ENCODE measurements at places on chromosomes 1 and 21. TPM values are rescaled to one million over a fixed set of nuclear protein-coding genes. Genes with fewer than 3 reads are reported as not detected.

CYP4Z1 gene
- total RNA-seq = not detected

DNA sequence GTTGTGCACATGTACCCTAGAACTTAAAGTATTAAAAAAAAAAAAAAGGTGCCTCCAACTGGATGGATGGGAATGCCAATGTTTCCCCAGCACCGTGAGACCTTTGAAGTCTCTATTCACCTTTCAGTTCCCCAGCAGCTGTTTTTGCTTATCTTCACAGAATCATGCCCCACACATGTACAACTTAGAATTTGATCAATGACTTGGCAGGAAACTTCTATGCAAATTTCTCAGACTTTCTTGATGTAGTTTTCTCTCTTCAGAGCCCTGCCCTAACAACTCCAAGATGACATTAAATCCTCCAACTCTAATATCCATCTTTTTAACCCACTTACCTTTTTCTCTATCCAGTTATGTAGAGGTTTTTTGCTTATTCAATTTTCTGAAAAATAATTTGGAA lies 144.3 kb downstream of the PLPPR5 start:
- H3K36me3 ChIP-seq = no peaks in the 10 kb centered on the region
- no peaks in the 10 kb centered on the region for H3K27me3 ChIP-seq

- no peaks in the 10 kb centered on the region for H3K27me3 ChIP-seq
- H3K4me1 ChIP-seq = peaks cover 19% of the 10 kb centered on the region
- H3K4me3 ChIP-seq = peak overlapping the region; percentile 91
- H3K27ac ChIP-seq = peak overlapping the region; percentile 82
- DNase-seq = peak; percentile 10
- H3K36me3 ChIP-seq = peaks cover 39% of the 10 kb centered on the region
These were observed 1.4 kb downstream of the HMGN1 start for GRCh38 chr21:39347537-39347936.

DNA sequence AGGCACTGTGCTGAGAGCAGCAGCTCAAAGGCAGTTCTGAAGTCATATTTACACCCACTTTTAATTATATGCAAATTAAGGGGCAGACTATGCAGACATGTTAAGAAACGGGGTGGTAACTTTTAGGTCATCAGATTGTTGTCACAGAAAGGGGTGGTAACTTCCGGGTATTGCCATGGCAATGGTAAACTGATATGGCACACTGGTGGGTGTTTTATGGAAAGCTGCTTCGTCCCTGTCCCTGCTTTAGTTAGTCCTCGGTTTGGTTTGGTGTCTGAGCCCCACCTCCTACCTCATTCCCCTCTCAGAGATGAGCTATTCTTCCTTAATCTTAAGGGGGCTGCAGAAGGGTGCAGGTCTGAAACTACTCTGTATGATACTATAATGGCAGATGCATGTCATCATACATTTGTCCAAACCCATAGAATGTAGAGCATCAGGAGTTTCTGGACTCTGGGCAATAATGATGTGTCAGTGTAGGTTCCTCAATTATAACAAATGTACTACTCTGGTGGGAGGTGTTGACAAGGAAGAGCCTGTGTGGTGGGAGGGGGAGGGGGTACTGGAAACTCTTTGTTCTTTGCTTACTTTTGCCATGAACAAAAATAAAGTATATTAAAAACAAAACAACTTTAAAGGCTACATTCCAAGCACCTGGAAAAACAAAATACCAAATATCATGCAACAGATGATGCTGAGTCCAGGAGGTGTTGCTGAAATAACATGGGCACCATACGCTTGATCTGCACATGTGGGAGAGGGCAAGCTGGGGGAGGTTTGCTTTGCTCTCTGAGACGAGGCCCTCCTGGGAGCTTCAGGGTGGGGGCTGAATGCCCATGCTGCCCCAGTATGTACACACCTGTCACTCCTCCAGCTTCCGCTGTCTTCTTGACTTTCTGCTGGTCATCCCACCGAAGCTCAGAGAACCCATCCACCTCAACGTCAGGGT lies 6.3 kb downstream of the PARP1 start:
- peaks cover 10% of the 10 kb centered on the region for H3K36me3 ChIP-seq
- H3K27me3 ChIP-seq = no peaks in the 10 kb centered on the region
- no peak for DNase-seq
- peaks cover 17% of the 10 kb centered on the region for H3K4me1 ChIP-seq
- H3K4me3 ChIP-seq = no peak overlapping the region
- no peak overlapping the region for H3K27ac ChIP-seq

INSRR gene
- total RNA-seq = not detected

DNA sequence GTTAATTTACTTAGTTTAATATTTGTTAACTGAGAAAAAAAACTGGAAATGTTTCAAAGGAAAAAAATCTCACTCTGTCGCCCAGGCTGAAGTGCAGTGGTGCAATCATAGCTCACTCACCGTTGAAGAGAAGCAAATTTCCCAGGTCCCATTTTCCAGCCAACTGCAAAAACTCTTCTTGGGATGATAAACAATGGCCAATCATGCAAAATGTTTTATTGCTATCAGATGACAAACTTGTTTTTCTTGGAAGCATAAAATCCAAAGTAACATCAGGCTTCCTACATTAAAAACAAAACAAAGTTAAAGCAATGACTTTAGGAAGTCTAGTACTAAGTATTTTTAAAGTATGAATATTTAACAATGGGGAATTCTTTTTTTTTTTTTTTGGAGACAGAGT lies 84.9 kb downstream of the LYST start:
- H3K36me3 ChIP-seq = no peaks in the 10 kb centered on the region
- H3K4me1 ChIP-seq = peaks cover 21% of the 10 kb centered on the region
- no peak overlapping the region for H3K4me3 ChIP-seq
- peak; percentile 4 for DNase-seq
- H3K27ac ChIP-seq = no peak overlapping the region

GRCh38 chr1:248359415-248359814 lies 2.0 kb upstream of the OR2T4 start:
- no peaks in the 10 kb centered on the region for H3K27me3 ChIP-seq
- no peak overlapping the region for H3K27ac ChIP-seq
- no peak for DNase-seq
- no peaks in the 10 kb centered on the region for H3K36me3 ChIP-seq
- no peak overlapping the region for H3K4me3 ChIP-seq

DNA sequence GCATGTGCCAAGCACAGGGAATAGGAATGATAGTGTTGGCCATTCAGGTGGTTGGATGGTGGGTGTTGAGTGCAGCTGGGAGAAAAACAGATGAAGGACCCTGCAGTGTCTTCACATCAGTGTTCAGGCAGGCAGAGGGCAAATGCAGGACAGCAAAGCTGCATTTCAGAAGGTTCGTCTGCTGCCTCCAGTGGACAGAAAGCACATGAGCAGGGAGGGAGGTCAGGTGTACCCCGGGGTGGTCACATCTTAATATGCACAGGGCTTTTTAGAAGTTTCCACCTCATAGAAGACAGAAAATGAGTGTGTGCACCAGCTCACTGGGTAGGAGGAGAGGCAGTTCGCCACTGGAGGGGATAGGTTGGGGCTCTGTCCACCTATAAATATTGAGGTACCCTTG lies 184.9 kb downstream of the SLC35F3 start:
- no peaks in the 10 kb centered on the region for H3K36me3 ChIP-seq
- no peaks in the 10 kb centered on the region for H3K4me1 ChIP-seq
- no peak overlapping the region for H3K4me3 ChIP-seq
- no peaks in the 10 kb centered on the region for H3K27me3 ChIP-seq

- no peak overlapping the region for H3K4me3 ChIP-seq
- H3K36me3 ChIP-seq = no peaks in the 10 kb centered on the region
- no peak overlapping the region for H3K27ac ChIP-seq
These were observed 25.6 kb upstream of the ENAH start for GRCh38 chr1:225678545-225678944.

Data from GM23248 (cell line).